ENCODE measurements at places on chromosomes 2 and 18.
A peak's percentile ranks its signal among the peaks of the same experiment; 100 is the strongest.

- no peak for DNase-seq
These were observed 14.3 kb downstream of the ZNF142 start for GRCh38 chr2:218645126-218645525.

- DNase-seq: no peak
These were observed 472.1 kb downstream of the PARD3B start for GRCh38 chr2:205017381-205017780.

- no peak for DNase-seq
These were observed 19.3 kb downstream of the ALPK2 start for GRCh38 chr18:58609536-58609993.

DNA sequence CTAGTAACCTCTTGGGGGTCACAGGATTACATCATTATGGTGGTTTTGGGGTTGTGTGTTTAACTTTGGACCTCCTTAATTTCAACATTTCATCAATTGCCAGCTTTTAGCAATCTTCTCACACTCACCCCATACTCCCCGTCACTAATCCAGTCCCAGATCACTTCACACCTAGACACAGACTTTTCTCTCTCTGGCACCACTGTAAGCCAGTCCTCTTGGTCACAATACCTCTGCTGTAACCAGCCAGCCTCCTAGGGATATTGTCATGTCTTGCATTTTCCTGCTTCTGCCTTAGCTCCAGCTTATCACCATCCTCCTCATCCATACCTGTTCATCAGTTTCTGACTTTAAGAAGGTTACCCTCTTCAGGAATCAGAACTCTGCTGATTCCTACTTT is 1.6 kb upstream of the STK17B start:
- no peak for DNase-seq

DNA sequence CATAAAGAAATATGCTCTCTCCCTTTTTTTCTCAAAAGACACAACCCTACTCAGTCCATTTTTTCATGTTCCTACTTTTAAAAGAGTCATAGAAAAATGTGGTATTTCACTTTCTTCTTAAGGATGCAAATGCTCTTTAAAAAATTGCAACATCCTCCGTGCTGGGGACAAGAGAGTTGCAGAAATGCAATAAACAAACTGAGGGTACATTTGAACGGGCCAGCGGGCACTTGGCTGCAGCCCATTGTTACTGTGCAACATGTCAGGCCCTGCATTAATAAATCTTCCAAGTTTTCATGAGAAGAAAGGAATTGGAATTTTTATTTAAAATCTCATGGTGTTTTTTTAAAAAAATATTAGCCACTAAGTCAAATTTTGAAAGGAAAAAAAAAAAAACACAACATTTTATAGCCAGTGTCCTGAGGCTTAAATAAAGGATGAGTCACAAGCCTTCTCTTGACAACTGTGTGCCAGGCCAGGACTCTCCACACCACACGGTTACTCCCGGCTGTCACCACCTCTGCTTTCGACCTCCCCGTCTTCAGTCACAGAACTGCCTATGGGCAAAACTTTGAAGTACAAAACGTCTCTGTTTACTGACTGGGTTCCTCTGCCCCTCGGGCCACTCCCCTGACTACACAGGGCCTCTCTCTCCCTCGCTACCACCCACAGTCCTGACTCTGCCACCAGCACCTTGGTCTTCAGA is 57.5 kb upstream of the MFF start:
- DNase-seq: no peak

GRCh38 chr18:45202061-45202460 is 413.2 kb upstream of the SLC14A2 start:
- DNase-seq: no peak

GRCh38 chr2:68537809-68538208 is 70.4 kb downstream of the APLF start:
- DNase-seq: no peak

GRCh38 chr18:4106407-4107033 is 348.6 kb downstream of the DLGAP1 start:
- peak; percentile 8 for DNase-seq

- no peak for DNase-seq
These were observed 82.7 kb downstream of the COL5A2 start for GRCh38 chr2:189096769-189097447.

- DNase-seq: no peak
These were observed 134.1 kb upstream of the MC4R start for GRCh38 chr18:60506682-60507081.

GRCh38 chr2:27428213-27428977 is at the start of gene NRBP1:
Gene NRBP1 (plus strand): TSS chr2:27428631. CDS start chr2:27433274, 4,643 bp downstream.
- DNase-seq: peak; percentile 90

GRCh38 chr2:172329774-172330671 is 97.4 kb upstream of the ITGA6 start:
- no peak for DNase-seq

DNA sequence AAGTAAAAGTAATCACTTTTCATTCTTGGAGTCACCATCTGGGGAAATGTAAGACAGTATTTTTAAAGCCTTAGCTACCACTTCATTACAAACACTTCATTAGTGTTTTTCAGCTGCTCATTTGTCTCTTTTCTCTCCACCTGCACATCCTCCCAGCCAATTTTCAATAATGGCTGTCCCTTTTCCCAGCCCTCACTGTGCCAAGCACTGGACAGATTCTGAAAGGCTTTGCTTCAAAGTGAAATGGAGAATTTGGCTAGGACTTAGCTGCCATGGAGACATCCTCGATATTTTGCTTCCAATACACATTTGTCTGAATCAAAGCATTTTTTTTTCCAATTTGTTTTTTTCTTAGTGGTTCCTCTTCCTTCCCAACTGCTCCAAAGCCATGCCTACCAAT is 272.4 kb upstream of the NRXN1 start:
- DNase-seq: no peak

DNA sequence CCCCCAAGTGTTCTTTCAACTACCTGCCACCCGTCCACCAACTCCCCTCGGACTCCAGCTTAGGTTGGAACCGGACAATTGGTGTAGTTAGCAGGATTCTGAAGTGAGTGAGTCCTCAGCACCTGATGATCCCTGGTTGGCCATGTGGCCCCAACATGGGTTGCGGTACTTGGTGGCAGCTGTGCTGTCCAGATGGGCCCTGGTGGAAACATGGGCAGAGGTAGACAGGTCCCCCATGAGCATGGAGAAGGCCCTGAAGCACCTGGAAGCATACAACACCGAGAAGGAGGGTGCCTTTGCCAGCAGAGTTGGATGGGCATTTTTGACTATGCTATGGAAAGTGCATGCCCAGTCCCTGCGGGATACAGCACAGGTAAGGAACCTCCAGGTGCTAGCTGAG is 11.0 kb upstream of the C2orf42 start:
- DNase-seq: no peak

DNA sequence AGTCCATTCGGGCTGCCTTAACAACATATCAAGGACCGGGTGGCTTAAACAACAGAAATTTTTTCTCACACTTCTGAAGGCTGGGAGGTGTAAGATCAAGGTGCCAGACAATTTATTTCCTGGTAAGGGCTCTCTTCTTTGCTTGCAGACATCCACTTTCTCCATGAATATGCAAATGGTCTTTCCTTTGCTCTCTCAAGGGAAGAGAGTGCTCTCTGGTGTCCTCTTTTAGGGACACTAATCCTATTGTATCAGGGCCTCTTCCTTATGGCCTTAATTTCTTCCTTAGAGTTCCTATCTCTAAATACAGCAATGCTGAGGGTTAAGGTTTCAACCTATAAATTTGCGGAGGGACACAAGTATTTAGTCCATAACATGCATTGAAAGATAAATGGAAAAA is 770.8 kb downstream of the DSC3 start:
- DNase-seq: no peak

- no peak for DNase-seq
These were observed 2.0 kb downstream of the MRPL30 start for GRCh38 chr2:99183025-99183424.

DNA sequence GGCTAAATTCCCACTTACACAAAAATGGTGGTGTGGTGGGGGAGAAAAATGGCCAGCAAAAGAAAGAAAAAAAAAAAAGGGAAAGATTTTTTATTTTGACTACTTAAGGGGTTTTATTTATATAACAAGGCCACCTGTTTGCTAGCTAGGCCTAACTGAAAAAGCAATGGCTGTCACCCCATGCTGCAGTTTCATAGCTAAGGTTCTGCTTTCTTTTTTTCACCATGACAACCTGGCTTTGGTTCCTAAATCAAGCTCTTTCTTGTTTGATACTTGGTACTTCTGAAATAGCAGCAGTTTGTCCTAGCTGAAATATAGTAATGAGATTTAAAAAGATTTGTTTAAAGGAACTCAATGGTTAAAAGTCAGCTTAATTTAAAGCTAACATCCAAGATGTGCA is 433.2 kb upstream of the MEX3C start:
- no peak for DNase-seq

- DNase-seq: no peak
These were observed 24.6 kb upstream of the ZNF407 start for GRCh38 chr18:74573053-74573452.

DNA sequence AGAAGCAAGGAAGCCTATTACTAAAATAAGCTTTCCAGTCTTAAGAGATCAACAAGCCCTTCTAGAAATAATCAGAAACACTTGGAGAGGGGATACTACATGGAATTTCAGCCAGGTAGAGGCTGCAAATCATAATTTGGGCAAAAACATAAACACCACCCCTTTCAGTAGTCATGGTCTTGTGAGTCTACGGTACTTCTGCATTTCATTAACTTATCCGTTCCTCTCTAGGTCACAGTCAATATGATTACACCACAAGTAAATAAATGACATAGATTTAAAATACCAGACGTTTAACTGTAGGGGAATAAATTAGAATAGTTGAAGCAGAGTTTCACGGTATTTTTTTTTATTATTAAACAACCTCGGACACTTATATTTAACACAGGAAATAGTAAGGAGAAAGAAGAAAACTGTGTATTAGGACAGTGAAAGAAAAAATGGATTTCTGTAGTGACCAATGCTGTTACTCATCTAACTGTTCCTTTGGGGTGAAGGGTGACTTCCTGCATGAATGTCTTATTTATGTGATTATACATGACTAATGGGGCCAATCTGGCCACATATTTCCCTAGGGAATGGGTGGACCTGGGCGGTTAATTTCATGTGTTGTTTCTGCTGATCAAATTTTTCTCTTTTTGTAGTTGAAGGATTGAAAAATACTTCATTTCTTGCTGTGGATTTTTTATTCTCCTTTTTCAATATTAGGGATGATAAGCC is 456.6 kb upstream of the UBE2E3 start:
- DNase-seq: no peak

GRCh38 chr2:763766-764525 is 86.7 kb upstream of the TMEM18 start:
- no peak for DNase-seq

- no peak for DNase-seq
These were observed 98.3 kb upstream of the HDAC4 start for GRCh38 chr2:239498981-239499634.

DNA sequence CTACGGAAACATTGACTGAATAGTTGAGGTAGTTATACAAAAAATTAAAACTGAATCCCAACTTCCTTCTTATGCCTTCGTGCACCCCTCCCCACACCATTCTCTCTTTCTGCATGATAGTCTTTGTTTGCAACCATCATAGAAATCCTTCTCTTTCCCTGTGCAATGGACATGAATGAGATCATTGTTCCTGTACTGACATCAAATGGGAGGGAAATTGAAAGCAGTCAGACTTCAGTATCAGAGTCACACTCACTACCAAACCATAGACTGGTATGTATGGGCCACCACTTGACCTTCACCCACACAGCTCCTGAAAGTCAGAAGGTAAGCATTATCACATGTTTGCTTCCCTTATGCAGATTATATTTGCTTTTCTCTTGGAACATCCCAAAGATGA is 782.8 kb downstream of the BCL11A start:
- no peak for DNase-seq

GRCh38 chr2:46650556-46651001 is 171.2 kb downstream of the TMEM247 start:
- DNase-seq: peak; percentile 67

DNA sequence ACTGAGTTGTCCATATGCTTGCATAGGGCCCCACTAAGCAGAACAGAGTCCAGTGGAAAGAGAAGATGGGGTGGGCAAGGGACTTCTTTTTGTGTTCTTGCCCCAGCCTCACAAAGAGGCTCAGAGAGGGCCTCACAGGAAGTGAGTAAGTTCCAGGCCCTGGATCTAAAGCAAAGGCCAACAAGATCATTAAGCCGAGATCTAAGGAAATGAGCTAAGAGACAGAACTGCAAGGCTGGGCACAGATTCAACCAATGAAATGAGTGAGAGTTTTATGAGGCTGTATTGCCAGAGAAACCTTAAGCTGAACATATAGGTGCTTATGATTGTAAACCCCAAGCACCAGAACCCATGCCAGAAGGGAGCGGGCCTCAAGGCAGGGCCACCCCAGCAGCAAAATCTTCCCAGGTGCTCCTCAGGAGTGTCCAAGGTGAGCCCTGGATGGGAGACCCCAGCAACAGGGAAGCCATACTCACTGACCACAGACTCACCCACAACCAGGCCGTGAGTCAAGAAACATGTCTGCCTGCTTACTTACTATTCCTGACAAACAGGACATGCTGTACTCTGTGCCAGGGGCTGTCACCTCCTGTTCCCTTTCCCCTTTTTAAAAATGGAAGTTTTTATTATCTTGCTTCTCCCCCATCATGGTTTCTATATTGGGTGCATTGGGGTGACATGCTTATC is 40.2 kb downstream of the SLC14A1 start:
- DNase-seq: no peak

DNA sequence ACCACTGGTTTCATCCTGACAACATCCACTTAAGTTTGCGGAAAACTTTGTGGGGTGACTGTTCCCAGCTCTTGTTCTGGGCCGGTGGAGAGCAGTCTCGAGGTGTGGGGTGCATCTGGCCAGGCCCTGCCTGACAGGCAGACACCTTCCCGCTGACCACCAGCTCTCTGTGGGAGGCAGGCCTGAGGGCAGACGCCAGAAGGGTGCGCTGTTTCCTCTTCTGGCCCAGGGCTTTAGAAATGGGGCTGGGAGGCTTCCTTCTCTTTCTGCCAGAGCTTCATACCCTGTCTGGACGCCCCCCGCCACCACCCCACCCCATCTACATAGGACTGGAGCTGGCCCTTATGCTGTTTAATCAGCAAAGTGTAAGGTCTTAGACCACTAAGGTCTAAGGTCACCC is 263.8 kb downstream of the LOXHD1 start:
- no peak for DNase-seq

GRCh38 chr18:57768537-57769326 is 34.4 kb downstream of the ATP8B1 start:
- DNase-seq: no peak

DNA sequence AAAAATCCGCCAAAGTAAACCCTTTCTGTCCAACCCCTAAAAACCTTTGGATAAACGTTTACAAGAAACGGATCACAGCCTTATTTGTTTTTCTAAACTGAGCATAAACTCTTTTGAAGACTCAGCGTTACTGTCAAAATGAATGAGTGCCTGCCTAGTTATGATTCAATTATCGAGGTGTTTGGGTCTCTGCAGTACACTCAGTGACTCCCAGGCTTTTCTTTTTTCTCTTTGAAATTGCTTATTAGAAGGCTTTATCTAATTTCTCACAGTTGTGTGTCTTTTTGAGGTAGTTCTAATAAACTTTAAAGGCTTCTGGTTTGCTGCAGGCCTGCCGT is 663 bp downstream of the RHBDD1 start:
- no peak for DNase-seq

DNA sequence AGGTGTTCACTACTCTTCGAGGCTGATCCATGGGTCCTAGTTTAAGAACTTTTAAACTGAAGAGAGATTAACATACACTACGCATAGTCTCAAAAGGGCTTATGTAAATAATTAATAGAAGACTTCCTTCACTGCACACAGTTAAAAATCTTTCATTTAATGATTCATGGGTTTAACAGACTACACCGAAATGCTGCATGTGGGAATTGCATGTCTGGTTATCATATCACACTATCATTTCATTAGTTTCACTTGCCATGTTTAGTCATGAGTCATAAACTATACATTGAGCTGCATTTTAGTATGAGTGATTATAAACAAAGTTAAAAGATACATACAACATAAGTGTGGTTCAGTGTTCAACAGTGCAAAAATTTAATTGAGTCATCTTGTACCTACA is 31.2 kb downstream of the GLS start:
- DNase-seq: no peak

All from activated CD4-positive, alpha-beta T cell treated with anti-CD3 and anti-CD28 coated beads for 4 hours (primary cell).